Upper lobe of right lung (tissue), 1 donor: ENCODE measurements at places on chromosomes 4 and X. TPM values are rescaled to one million over a fixed set of nuclear protein-coding genes. Genes with fewer than 3 reads are reported as not detected.

DNA sequence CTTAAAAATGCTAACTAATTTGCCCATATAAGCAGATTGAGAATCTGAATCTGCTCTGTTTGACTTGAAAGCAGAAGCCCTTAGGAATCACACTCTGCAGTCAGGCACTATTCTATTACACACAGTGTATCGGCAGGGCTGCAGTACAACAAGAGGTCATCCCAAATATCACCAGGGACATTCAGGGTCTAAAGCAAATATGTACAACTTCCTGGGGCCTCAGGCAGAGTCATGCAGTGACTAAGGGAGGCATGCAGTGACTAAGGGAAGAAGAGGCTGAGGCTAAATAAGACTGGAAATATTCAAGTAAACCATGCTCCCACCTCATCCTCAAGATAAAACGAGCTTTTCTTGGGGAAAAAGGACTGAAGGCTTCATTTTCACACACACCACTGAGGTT, 20.9 kb downstream of the MAPK10 start:
- no peak for DNase-seq

GRCh38 chr4:16443504-16444088, 217.3 kb upstream of the TAPT1 start:
- DNase-seq: no peak

- no peak for DNase-seq
These were observed 5.7 kb downstream of the IL15 start for GRCh38 chr4:141642063-141642462.

GRCh38 chr4:170374770-170375169, 285.0 kb upstream of the AADAT start:
- DNase-seq: no peak

GRCh38 chr4:112861691-112862674, 187.5 kb upstream of the ANK2 start:
- DNase-seq: no peak

DNA sequence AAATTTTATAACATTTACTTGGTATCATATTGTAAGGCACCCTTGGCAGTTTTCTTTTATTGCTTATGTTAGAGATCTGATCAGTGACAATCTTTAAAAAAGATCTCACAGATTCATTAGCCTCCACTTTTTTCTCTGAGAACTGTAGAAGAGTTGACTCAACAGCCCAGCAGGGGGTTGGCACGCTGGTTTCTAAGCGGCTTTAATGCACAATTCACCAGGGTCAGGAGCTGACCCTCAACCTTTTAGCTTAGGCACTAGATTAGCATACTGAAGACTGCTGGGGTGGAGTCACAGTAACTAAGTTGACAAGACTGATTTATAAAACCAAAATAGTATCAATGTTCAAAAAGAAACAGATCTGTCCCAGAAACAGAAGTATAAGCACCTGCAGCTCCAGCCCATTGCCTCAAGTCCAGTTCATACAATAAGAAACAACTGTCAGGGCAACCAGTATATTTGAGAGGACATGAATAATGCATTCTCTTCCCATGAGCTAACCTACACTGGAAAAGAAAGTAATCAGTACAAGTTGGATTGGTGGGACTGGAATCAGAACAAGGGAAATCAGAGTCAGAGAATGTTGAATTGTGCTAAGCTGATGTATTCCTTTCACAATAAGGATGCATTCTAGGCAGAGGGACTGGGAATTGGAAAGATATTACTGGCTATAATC, 77.6 kb downstream of the PDE5A start:
- DNase-seq: no peak

GRCh38 chr4:151692443-151692782, 68.4 kb downstream of the GATB start:
- no peak for DNase-seq

ERCC6L gene
- total RNA-seq: not detected

GPR82 gene
- total RNA-seq: 3.4 TPM

HGFAC gene
- total RNA-seq: 1.2 TPM

HSD17B13 gene
- 1.7 TPM for total RNA-seq

PLAC1 gene
- total RNA-seq: not detected

BEX1 gene
- 1.0 TPM for total RNA-seq
